Stimulated activated CD8-positive, alpha-beta memory T cell treated with anti-CD3 and anti-CD28 coated beads, Interleukin-7, amount 100 ng/mL, for 4 hours (primary cell): ENCODE measurements at places on chromosomes 12 and 14.

DNA sequence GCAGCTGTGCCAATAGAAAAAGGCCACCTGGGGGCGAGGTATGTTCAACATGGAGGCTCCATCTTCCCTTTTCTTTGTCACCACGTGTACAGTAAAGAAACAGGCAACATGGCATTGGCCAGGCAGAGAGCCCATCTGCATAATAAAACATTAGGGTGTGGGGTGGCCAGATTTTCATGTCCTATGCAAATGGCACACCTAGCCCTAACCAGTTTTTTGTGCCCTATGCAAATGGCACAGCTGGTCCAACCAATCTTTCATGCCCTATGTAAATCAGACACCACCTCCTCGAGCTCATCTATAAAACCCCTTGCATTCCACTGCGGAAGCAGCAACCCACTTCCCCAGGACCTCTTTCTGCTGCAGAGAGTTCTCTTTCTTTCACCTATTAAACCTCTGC, 149.1 kb upstream of the RGS6 start:
- no peak for DNase-seq

DNA sequence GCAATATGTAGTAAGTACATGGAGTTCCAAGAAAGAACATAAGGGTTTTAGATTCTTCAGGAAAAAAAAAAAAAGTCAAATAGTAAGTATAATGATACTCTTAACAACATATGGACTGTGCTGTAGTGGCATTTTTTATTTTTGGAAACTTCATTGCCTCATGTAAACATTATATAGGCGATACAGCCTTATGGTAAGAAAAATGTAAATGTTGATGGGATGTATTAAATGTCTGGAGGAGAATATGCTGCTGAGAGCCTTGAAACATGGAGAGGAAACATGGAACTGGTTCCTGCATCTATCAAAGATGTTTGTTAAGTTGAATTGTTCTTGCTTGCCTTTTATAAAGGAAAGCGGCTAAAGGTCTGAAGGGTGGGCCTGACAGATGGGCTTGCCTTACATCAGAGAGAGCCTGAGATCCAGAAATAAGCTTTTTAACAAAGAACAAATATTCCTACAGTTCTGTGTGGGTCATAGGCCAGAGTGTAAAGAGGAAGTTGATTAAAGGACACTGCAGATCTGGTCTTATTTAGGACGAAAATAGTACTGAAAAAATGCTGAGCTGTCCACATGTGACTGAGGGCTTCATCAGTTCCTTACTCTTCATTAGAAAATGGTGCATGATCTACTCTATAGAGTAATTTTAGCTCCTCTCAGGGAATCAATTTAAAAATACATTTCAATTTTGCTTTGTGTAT, 448.1 kb upstream of the DCN start:
- no peak for DNase-seq

DNA sequence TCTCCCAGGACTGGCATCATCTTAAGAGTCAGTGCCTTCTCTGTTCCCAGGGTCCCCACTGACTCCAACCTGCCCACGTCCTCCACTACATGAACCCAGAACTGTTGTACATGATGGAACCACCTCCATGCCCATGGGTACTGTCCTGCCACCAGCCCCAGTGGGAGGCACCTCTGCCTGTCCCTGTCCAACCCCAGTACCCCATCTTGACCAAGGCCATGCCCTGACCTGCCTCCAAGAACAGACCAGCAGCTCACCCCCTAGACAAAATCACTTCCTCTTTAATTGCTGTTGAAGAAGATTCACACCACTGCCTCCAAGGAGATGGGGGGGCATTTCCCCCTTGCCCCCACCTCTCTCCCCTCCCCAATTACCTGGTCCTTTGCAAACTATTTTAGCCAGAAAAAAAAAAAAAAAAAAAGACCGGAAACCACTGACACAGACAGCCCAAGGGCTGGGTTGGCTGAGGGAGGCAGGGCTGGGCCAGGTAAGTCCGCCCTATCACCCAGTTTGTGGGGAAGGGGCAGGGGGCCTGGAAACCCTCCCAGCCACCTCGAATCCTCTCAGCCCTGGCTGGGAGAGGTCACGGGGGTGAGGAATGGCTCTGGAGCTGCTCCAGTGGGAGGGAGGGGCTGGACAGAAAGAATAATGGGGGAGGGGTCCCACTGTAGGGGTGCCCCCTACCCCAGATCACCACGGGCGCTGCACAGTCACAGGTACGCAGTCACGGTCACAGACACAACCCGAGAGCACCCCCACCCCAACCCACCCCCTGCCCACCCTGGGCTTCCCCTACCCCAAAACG, 13.4 kb downstream of the AGAP2 start:
- no peak for DNase-seq

DNA sequence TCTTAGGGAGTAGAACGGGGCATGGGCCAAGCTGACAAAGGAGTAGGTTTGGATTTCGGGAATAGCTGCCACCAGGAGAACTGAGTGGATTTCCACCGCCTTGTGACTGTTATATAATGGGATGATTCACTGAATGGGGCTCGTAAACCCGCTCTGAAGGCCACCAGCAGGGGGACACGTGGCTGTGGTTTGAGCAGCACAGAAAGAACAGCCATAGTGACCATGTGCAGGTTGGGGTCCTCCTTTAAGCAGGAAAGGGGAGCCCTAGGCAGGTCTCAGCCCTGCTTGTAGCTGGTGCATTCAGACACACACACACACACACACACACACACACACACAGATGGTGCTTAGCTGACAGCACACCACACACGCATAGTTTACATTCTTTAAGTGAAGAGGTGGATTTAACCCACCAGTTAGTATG, 8.6 kb upstream of the ASB2 start:
- no peak for DNase-seq

DNA sequence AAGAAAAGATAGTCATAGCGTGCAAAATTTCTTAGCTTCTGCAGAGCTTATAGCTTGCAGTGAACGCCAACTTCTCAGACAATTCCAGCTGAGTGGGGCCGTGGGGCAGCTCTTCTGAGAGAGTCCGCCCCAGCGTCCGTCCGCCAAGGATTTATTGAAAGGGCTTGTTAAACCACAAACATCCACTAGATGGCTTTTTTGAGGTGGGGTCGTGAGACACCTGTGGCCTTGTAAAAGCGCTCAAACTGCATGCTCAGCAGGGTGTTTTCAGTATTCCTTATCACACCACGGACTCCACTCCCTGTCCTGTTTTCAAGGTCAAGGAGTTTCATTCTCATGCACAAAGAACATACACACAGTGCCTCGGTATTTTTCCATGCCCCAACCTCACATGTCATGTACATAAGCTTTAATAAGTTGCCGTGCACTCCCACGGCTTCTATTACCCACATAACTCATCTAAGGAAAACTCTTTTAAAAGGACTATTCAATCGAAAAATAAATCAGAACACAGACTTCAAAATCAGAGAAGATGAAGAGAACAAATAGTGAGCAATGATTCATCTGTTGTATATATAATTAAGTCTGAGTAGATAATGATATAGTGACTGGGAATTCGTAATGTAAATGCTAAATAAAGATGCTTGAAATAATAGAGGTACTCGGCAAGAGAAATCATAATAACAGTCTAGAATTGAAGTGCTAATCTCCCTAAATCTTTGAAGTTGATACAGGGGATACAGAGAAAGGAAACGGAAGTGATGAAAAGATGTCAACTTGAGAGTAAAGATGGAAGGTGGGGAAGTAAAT, 46.7 kb downstream of the WBP11 start:
- no peak for DNase-seq

DNA sequence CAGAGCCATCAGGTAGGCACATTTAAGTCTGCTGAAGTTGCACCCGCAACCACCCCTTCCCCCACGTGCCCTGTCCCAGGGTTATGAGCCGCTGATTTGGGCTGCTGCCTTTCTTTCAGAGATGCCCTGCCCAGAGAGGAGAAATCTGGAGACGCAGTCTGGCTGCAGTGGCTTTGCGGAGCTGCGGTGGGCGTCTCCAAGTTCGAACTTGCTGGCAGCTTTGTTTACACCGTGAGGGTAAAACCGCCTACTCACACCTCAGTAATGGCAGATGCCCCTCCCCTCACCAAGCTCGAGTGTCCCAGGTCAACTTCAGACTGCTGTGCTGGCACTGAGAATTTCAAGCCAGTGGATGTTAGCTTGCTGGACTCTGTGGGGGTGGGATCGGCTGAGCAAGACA, 14.7 kb downstream of the PTCSC3 start:
- no peak for DNase-seq

DNA sequence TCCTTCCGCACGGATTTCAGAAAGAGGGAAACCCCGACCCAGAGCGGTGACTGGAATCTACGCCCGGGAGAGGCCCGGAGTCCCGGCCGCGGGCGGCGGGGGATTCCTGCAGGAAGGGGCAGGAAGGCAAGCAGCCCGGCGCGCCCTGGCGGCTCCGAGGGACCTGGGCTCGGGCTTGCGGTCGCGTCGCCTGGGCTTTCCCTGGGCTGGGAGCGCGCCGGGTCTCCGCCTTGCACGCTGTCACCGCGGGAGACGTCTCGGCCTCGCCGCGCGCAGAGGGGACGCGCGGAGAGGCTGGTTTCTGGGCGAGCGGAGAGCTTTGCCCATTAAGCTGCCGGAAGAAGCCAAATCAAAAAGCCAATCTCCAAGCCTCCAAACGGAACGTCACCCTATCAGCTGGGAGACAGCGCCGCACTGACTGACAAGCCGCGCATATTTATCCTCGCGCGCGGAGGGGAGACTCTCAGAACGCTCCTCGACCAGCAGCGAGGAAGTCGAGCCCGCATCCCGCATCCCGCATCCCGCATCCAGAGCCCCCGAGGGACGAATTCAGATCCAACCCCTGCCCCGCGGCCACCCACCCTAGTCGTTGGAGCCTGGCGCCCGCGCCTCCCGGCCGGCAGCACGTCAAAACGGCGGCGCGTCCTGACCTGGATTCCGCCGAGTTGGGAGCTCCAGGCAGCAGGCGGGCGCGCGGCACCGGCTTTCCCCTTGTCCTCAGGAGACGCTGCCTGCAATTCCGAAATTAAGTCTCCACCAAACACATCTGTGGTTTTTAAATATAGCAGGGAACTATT, at the start of gene SLC8A3:
Gene SLC8A3, minus strand, starts transcription at position 293 of the 797 bp plus-strand sequence. CDS start 20,529 bp downstream, outside the sequence.
- DNase-seq = no peak

- DNase-seq = no peak
Measured at GRCh38 chr12:29741342-29742241, 42.1 kb downstream of the TMTC1 start.

DNA sequence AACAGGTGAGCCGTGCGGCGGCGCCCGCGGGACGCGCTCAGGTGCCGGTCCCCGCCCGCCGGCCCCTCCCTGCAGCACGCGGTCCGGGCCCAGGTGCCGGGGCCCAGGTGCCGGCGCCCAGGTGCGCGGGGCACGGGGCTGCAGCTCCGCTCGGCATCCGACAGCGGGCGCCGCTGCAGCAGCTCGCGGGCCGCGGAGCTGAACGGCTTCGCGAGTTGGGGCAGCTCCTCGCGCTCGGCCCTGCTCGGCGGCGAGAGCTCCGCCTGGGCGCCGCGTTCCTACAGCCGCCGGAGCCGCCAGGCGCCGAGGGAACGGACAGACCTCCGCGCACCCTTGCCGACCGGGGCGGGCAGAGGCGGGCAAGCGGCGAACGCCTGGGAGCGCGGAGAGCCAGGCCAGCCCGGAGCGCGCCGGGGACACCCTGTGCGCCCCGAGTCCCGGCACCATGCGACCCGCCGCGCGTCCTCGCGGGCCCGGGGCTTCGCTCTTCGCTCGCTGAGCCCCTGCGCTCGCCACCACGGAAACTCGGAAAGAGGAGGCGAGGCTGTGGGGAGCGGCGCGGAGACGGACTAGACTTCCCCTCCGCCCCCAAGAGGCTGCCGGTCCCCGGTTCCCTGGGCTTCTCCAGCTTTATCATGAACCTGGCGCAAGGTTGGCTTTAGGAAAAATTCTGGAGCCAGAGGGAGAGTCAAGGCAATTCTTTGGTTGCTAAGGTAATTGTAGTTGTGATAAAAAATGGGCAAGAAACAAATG, at the start of gene RGS6:
Gene RGS6, plus strand, starts transcription at position 201 of the 753 bp plus-strand sequence.
- DNase-seq = no peak

- DNase-seq = no peak
Measured at GRCh38 chr14:97178781-97179180, 381.6 kb downstream of the VRK1 start.

GRCh38 chr14:34766606-34767005, 52.2 kb upstream of the CFL2 start:
- no peak for DNase-seq

DNA sequence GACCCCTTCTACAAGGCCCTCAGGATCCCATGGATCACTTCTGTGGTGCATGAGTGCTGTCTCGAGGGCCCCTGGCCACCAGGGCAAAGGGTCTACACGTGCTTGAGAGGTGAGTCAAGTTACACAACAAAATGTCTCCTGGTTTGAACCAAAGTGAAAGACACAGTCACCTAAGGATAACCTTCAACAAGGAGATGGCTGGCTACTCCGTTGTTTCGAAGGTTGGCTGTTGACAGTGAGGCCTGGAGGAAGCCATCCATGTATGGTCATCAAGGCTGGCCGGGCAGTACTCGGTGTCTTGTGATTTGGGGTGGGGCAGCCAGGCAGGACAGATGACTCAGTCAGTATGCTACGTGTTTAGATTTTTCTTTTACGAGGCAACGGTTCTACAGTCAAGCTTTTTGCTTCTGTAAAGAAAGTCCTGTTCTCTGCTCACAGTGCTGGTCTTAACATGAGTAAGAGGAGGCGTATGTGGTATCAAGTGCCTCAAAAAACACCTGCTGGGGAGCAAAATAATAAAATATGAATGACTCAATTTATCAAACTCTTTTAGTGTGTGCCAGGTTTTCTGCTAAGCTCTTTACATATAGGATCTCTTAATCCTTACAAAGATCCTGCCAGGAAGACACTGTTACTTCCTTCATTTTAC, 18.0 kb upstream of the NT5DC3 start:
- no peak for DNase-seq

GRCh38 chr12:19095331-19095730, 34.2 kb upstream of the PLEKHA5 start:
- DNase-seq = no peak

GRCh38 chr14:54683882-54684794, 117.2 kb downstream of the SAMD4A start:
- no peak for DNase-seq

DNA sequence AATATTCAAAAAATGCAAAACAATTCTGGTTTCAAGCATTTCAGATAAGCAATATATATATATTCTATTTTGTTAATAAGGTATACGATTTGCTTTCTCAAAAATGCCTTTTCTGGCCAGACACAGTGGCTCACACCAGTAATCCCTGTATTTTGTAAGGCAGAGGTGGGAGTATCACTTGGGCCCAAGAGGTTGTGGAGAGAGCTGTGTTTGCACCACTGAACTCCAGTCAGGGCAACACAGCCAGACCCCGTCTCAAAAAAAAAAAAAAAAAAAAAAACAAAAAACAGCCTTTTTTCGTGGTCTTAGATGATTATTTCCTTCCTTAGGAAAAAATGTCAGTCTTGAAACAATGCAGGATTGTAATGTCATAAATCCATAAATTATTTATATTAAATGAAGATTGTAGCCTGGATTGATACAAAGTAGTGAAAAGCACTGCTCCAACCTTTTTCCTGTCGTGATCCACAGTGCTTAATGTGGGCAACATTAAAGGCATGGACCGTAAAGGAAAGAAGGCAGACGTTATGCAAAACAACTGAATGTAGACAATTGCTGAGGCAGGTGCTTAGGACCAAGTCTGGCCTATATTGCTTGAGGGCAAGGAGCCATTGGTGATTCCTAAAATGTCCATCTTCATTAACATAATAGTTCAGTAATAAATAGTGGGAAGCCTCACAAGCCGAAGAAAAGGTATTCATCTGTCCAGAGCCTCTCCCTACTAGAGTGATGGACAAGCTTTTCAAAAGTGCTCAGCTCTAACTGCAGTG, 36.8 kb downstream of the RAD52 start:
- DNase-seq = no peak
